ENCODE measurements at places on chromosomes 11 and 22.

DNA sequence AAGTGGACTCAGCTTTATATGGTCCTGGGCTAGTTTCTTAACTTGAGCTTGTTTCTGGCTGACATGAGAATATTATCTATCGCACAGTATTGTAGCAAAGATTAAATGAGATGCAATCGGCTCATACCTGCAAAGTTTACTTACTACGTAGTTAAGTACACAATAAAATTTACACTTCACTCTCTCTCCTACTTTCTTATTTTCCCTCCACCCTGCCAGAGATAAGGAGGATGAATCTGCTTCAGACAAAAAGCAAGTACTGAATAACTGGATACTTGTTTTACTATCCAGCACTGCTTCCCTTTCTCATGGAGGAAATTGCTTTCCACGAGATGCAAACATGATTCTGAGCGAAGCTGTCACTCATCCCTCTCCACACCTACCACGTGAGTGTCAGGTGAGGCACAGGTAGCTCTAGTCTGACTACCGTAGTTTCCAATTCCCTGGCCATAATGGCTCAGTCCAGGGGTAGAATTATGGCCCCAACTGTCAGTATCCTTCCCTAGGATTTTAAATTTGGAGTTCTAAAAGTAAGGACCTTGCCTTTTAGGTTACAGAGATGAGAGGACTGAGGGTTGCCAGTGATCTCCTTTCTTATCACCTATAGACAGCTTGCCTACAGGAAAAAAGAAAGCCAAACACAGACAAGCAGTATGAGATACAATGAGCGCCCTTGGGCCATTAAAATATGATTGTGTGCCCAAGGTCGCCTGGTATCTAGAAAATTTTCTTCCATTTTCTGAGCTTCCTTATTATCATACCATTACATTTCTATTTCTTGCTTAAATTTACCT is 39.8 kb downstream of the GAB2 start:
- no peak for DNase-seq

GRCh38 chr11:68076371-68077042 is 37.7 kb downstream of the TCIRG1 start:
- no peak for DNase-seq

- peak; percentile 26 for DNase-seq
Measured at GRCh38 chr11:59186130-59186594, 14.2 kb downstream of the DTX4 start.

DNA sequence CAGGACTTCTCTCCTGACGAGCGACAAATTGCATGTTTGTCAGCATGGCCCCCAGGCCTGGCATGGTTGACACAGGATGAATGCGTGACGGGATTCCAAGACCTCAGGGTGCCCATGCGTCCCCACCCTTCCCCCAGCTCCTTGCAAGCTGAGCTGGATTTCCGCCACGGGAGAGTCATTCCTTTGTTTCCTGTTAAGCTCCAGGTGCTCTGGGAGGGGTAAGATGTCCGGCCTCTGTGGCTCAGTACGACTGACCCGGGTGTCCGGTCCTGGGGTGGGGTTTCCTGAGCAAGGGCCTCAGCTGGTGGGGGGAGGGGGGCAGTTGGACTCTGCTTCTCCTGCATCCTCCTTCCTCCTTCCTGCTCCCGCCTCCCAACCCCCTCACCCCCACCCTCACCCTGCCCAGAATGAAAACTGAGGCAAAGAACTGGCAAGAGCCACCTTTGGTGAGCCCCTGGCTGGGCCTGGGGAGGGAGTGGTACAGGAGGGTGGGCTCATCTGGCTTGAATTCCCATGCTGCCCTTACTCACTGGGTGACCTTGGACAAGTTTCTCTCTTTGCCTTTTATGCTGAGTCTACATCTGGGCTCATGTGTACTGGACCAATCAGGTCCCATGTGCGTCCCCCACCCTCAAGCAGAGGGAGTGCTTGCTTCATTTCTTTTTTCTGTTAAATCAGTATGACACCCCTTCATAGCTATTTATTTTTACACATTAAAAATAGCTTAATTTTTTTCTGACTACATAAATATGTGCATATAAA is 2.5 kb downstream of the CDC42EP2 start:
- no peak for DNase-seq

- no peak for DNase-seq
Measured at GRCh38 chr11:8814923-8815240, 96.1 kb upstream of the AKIP1 start.

DNA sequence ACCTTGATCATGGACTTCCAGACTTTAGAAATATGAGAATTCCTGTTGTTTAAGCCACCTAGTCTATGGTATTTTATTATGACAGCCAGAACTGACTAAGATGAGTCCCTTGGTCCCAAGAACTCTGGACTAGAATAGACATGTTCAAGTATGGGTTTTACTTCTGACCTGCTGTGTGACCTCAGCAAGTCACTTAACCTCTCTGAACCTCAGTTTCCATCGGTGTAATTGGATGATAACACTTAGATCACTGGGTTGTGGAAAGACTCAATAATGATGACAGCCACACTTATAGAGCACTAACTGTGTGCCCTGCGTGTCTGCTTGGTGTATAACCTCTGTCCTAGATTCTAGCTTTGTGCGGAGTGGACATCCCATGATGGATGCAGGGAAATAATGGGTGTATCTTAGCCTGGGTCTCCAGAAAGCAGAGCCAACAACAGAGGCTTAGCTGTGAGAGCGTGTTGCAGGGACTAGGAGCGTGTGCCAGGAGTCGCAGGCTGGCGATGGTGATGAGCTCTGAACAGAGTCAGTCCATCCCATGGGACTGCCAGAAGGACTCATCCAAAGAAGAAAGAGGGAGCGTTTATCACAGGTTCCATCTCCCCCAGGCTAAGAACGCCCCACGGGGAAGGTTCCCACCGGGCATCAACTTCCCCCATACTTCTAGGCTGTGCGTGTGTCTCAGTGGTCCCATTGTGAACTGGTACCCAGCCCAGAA is 93.2 kb upstream of the TP53I11 start:
- DNase-seq: no peak

GRCh38 chr11:74179234-74180052 is 8.4 kb downstream of the PPME1 start:
- no peak for DNase-seq

DNA sequence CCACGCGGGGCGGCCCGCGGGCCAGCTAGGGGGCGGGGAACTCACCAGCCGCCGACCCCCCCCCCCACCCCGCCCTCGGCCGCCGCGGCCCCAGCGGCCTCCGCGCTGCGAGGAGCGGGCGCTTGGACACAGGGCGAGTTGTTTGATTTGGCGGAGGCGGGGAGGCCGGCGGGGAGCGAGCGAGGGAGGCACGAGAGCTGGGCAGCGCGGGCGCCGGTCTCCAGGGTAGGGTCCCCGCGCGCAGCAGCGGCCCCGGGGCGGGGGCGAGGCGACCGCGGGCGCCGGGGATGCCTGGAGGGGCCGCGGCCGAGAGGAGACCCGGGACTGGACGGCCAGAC is 64.4 kb downstream of the NAV2 start:
- no peak for DNase-seq

DNA sequence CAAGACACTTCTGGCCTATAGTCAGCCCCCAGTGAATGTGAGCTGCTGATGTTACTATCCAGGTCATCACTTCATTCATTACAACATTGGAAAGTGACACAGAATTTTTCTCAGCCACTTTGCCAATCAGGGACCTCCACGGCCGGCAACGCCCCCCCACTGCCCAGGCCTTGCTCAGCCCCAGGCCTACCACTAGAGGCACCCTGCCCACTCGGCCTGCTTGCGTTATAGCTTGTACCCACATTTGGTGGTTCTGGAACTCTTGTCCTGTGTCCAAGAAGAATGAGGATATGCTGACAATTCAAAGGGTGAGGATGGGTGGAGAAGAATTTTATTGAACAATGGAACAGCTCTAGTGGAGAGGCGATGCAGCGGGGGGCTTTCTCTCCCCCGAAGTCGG is 96.2 kb downstream of the TSPAN18 start:
- DNase-seq: no peak

GRCh38 chr11:93500759-93501158 is 42.4 kb downstream of the SMCO4 start:
- no peak for DNase-seq

GRCh38 chr11:568306-569157 is 7.7 kb upstream of the PHRF1 start:
- DNase-seq: peak; percentile 89

DNA sequence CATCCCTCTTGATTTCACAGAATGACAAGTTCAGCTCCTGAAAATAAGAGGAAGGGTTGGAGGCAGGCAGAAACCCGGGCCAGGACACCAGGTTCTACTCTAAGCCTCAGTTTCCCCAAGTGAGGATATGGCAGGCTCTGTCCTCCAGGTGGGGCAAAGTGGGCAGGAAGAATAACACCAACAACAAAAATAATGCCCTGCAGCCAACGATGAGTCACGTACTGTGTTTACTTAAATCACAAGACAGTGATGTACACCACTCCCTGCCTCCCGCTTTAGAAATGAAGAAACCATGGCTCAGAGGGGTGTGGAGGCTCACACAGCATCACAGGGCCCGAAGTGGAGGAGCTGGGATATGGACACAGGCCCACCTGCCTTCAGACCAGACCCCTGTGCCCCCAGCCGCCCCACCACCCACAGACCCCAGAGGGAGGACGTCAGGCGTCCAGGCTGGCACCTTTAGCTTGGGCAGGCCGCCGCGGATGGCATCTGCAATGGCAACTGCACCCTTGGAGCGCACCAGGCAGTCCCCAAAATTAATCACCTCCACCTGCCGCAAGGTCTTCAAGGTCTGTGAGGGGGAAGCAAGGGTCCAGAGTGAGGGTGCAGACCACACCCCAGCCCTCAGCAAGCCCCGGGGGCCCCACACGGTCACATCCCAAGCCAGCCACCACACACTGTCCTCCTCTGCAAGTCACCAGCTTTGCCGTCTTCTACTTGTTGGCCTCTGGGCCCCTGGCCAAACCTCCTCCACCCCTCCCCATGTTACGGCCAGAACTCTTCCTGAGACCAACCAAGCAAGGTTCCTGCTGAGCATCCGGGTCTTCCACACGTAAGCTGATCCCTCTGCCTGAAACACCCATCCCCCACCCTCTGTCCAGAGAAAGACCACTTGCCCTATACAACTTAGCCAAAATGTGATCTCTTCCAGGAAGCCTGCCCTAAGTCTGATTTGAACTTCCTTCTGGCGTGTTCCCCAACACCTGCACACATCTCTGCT is 15.8 kb upstream of the CHADL start:
- no peak for DNase-seq

GRCh38 chr11:121415856-121416255 is 36.3 kb upstream of the SORL1 start:
- no peak for DNase-seq

GRCh38 chr11:65793144-65793581 is 6.3 kb downstream of the OVOL1 start:
- DNase-seq: no peak

GRCh38 chr22:30025221-30025620 is 55.0 kb upstream of the HORMAD2 start:
- DNase-seq: no peak

DNA sequence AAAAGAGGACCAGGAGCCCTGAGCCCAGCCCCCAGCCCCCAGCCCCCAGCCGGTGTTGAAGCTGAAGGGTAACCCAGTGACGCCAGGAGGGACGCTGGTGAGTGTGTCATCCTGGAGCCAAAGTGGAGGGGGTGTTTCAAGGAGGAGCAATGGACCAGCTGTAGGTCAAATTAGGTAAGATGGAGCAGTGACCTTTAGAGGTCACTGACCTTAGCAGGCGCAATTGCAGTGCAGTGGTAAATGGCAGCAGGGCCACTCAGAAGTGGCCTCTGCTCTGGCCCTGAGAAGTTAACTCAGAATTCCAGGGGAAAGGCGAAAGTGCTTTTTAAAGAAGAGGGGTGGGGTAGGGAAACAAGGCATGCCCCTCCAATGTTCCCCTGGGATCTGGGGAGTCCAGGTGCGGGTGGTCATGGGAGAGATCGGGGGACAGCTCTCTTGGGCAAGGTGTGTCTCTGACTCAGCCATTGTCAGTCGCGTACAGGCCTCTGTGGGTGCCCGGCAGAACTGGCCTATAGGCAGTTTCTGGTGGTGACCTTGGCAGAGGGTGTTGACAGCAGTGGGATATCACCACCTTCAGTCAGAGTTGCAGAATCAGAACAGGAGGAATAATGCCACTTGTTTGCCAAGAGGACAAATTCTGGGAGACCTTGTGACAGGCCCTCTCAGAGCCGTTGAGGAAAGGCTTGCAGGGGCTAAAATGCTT is 50.3 kb upstream of the TIMP3 start:
- DNase-seq: no peak

DNA sequence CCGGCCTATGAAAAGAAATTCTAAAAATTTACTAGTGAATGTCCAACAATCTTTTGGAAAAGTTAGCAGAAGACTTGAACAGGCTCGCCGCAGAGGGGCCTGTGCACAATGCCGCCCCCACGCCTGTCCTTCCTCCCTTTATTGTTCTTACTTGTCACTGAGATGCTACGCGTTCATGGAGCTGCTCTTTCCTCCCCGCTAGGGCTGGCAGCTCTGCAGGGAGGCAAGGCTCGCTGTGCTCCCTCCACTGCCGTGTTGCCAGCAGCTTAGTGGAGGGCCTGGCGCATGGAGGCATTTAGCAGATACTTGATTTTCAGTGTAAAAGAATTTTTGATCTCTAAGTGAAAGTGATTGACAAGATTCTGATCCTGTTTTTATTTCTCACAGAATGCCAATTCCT is 14.7 kb downstream of the PHRF1 start:
- no peak for DNase-seq

DNA sequence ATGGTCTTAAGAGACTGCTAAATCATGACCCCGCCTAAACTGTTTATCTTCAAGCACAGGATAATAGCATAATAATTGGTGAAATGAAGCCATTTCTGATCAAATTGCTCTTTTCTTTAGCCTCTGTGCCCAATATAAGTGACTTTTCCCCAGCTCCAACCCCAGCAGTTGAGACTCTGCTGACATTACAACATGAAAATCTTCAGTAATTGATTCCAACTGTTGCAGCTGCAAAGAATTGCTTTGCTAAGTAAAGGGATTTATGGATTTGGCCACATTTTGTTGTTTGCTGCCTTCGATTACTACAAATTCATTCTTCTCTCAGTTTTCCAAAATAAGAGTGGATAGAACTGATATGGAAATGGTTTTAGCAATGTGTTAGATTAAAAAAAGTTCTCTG is 576.7 kb upstream of the LRRC4C start:
- DNase-seq: no peak

- DNase-seq: no peak
Measured at GRCh38 chr11:2452321-2453012, 7.7 kb downstream of the KCNQ1 start.

- no peak for DNase-seq
Measured at GRCh38 chr22:33589297-33589696, 331.0 kb downstream of the LARGE1 start.

- DNase-seq: no peak
Measured at GRCh38 chr11:128879817-128880216, 11.3 kb upstream of the KCNJ5 start.

DNA sequence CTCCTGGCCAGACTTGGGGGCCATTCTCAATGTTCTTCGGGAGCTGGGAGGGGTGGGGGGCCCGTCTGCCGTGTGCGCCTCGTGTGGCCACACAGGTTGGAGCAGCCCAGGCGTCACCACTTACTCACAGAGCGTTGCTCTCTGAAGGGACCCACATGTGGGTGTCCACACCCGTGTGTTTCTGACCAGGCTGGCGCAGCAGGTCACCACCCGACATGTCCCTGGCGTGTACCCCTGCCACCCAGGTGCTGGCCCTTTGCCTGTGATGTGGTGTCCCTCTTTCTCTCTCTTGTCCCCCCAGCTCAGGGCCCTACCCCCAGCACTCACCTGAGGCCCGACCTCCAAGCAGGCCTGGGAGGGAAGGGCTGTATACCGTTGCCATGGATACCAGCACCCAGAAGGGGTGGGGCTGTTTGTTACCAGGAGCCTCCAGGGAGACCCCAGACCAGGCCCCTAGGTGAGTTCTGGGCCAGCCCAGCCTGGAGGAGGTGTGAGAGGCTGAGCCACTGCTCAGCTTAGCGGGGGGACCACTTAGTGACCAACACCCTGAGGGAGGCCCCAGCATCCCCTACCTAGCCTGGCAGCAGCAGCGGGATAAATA is 1.4 kb downstream of the LMNTD2 start:
- no peak for DNase-seq

All from T-helper 2 cell (primary cell).